ENCODE measurements at places on chromosomes 2 and 18. TPM values are rescaled to one million over a fixed set of nuclear protein-coding genes. Genes with fewer than 3 reads are reported as not detected.

LYG1 gene
- 1.3 TPM for total RNA-seq

RAB17 gene
- 0.38 TPM for total RNA-seq

M1AP gene
- not detected for total RNA-seq

NEDD4L gene
- 34.8 TPM for total RNA-seq

KYNU gene
- 270 TPM for total RNA-seq

EGR4 gene
- total RNA-seq = 0.34 TPM

CLK1 gene
- 35.5 TPM for total RNA-seq

SCN2A gene
- total RNA-seq = not detected

CHRNG gene
- not detected for total RNA-seq

GALNT14 gene
- total RNA-seq = 47.5 TPM

IL36G gene
- total RNA-seq = not detected

TBR1 gene
- total RNA-seq = 0.09 TPM

GPBAR1 gene
- total RNA-seq = not detected

C1QL2 gene
- 0.09 TPM for total RNA-seq

MFSD2B gene
- total RNA-seq = 0.36 TPM

IGFBP5 gene
- 0.14 TPM for total RNA-seq

GDF7 gene
- total RNA-seq = 0.06 TPM

All from A549 treated with RU486 at 1 μM for 4 hours (cell line).